Activated naive CD8-positive, alpha-beta T cell treated with anti-CD3 and anti-CD28 coated beads for 36 hours (primary cell): ENCODE measurements at places on chromosomes 4 and X. TPM values are rescaled to one million over a fixed set of nuclear protein-coding genes. Genes with fewer than 3 reads are reported as not detected.

DNA sequence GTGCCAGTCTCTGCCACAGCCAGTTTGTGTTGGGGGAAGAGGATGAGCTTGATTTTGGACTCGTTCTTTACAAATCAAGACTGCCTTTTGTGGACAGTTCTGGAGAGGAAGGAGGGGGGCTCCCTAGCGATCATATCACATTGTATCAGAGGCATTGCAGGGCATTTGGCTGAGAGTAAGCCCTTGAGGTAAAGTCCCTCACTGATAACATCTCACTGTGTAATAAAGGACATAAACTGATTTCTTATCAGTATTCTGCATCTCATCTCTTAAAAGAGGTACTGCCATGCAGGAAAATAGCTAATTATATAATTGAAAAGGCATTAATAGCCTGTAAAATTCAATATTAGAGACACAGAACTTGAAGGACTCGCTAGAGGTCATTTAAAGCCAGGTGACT, 6.1 kb upstream of the IGFBP7 start:
- no peak for DNase-seq
- H3K36me3 ChIP-seq, result no peaks in the 10 kb centered on the region
- peaks cover 2% of the 10 kb centered on the region for H3K4me1 ChIP-seq
- H3K27me3 ChIP-seq, result peaks cover 38% of the 10 kb centered on the region
- H3K4me3 ChIP-seq, result no peak overlapping the region

GRCh38 chr4:134935320-134935719, 733.7 kb upstream of the PABPC4L start:
- H3K36me3 ChIP-seq, result no peaks in the 10 kb centered on the region
- H3K27me3 ChIP-seq, result no peaks in the 10 kb centered on the region
- no peaks in the 10 kb centered on the region for H3K4me1 ChIP-seq
- H3K4me3 ChIP-seq, result no peak overlapping the region

GRCh38 chr4:54227256-54228055, 1.6 kb upstream of the PDGFRA start:
- peaks cover 1% of the 10 kb centered on the region for H3K36me3 ChIP-seq
- no peak for DNase-seq
- peaks cover 99% of the 10 kb centered on the region for H3K27me3 ChIP-seq
- no peak overlapping the region for H3K27ac ChIP-seq

DNA sequence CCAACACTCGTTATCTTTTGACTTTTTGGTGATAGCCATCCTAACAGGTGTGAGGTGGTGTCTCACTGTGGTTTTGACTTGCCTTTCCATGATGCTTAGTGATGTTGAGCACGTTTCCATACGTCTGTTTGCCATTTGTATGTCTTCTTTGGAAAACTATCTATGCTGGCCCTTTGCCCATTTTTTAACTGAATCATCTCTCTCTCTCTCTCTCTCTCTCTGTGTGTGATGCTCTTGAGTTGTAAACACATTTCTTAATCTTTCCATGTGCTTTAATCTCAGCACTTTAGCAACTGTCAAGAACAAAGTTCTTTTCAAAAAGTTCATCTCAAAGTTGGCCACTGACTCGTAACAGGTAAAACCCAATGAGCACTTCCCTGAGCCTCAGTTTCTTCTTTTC, 10.5 kb downstream of the SORBS2 start:
- H3K4me3 ChIP-seq, result no peak overlapping the region
- DNase-seq, result no peak
- peaks cover 4% of the 10 kb centered on the region for H3K27me3 ChIP-seq
- no peak overlapping the region for H3K27ac ChIP-seq

ARL9 gene
- total RNA-seq, result 0.46 TPM

TRIML2 gene
- not detected for total RNA-seq

STBD1 gene
- not detected for total RNA-seq
